M059J (cell line): ENCODE measurements at places on chromosomes 7 and 10.

DNA sequence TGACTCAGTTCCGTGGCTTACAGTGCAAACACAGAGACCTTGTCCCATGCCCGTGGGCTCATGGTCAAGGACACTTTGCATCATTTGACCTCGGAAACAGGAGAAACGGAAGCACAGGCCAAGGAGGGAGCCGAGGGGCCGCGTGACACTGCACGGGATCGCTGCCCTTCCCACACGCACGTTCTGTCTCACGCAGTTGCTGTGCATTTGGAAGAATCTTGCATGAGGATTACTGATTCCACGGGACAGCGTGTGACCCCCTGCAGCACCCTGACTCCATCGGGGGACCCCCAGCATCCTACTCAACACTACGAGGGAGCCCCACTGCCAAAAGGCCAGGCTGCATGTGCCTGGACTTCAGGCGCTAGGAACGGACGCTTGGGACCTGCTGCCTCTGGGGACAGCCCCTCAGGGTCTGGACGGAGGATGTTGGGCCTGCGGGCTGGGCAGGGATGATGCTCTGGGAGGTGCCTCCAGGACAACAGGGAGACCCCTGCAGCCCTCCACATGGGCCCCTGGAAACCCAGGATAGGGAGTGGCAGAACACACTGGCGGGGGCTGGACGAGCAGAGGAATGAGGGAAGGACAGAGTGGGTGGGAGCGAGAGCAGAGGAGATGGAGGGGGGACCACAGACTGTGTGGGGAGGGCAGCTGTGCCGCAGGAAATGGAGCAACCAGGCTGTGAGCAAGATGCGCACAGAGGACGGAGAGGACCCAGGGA, 222.2 kb downstream of the DNAJB6 start:
- DNase-seq: no peak

GRCh38 chr7:728602-729001, 1.5 kb upstream of the PRKAR1B start:
- DNase-seq: no peak

DNA sequence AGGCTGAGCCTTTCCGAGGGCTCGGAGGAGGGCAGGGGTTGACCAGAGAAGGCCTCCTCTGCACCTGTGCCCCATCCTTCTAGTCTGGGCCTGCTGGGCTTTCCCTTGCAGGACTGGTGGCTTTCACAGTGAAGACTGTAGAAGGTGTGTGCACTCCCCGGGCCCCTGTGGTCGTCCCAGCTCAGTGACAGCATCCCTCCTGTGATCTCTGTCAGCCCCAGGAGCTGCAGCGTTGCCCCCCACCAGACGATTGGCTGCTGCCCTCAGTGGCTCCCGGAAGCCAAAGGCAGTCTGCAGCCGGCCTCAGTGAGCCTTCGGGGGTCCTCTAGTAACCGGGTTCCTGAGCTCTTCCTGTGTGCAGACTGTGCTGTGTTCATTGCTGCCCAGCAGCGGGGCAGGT, 69.4 kb upstream of the EN2 start:
- no peak for DNase-seq

GRCh38 chr7:33610918-33611317, 294.4 kb upstream of the BMPER start:
- no peak for DNase-seq

GRCh38 chr7:100215895-100216294, 3.9 kb upstream of the PVRIG start:
- DNase-seq: peak; percentile 29

- DNase-seq: no peak
Measured at GRCh38 chr7:120165227-120165626, 107.7 kb upstream of the KCND2 start.

DNA sequence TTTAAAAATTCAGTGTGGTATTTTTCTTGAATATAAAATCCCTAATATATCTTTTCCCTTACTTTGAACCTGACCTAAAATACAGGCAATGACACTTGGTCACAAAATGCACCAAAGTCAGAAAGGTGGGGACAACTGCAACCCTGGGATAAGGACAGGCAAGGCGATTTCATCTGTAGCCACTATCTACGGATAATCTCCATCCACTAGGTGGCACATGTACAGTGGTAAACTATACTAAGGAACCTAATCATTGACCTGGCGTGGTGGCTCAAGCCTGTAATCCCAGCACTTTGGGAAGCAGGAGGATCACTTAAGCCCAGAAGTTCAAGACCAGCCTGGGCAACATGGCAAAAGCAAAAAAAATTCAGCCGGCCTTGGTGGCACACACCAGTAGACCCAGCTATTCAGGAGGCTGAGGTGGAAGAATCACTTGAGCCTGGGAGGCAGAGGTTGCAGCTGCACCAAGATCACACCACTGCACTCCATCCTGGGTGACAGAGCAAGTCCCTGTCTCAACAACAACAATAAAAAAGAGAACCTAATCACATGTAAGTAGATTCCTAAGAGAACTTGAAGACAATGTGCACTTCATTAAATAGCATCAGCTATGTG, 98.9 kb downstream of the KMT2C start:
- DNase-seq: peak; percentile 60

DNA sequence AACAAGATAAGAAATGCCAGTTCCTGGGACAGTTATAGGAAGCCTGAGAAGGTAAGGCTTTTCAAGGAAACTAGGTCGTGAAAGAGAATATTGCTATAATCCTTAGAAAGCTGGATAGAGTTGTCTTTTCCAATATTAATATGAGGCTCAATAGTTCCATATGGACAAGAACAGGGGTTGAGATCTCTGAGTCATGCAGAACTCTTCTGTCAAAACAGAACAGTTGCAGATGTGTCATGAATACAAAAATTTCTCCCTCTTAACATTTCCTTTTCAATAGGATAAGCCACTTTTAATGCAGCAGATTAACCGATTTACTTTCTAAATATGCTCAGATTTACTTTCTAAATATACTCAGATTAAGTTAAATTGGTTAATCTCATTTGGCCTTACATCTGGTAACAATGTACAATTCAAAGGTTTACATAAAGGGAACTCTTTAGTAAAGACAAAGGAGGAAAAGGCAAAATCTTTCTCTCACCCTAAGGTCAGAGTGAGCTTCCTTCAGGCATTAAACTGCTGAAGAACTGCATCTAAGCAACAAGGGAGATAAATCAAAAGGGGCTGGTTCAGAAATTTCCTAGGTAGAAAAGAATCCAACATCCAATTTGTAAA, 104.7 kb upstream of the PCDH15 start:
- DNase-seq: no peak

DNA sequence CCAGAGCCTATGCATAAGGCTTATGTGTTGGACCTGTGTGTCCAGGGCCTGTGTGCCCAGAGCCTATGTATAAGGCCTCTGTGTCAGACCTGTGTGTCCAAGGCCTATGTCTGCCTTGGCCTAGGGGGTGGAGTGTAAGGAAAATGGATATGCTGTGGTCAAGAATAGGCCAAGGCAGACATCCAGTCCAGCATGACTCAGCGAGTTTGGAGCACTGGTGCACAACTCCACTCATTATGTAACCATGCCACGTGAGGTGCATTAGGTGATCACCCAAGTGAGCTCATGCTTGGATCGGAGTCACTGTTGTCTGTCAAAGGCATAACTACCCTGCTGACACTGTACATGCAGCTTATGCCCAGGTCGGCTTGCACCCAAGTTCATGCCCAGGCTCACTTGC, 238.9 kb downstream of the CACNA2D1 start:
- DNase-seq: peak; percentile 84

GRCh38 chr7:130996205-130996832, 262.3 kb upstream of the KLF14 start:
- no peak for DNase-seq

DNA sequence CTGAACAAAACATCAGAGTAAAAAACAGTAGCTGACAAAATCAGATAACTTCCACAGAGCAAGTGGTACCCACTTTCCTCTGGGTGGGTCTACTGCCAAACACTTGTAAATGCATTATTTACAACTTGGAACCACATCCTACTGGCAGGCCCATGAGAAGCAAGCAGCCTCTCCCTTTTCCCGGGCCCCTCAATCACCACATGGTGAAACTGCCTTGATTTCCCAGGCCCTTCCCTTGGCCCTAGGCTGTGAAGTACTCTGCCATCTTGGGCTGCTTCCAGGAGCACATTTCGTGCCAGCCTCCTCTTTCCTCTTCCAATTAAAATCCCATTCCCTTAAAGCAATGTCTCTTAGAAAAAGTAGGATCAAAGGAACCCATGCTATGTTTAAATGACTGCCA, 71.4 kb downstream of the CUZD1 start:
- DNase-seq: no peak

- no peak for DNase-seq
Measured at GRCh38 chr7:152956006-152956405, 196.5 kb downstream of the ACTR3B start.

GRCh38 chr10:29039677-29040189, 249.1 kb upstream of the LYZL1 start:
- DNase-seq: peak; percentile 80
